CD4-positive, alpha-beta T cell treated with Interferon alpha-2 for 1 hour (primary cell): ENCODE measurements at places on chromosomes 7 and 10.
A peak's percentile ranks its signal among the peaks of the same experiment; 100 is the strongest.

- no peak for DNase-seq
These were observed 2.4 kb downstream of the SORBS1 start for GRCh38 chr10:95558593-95559320.

GRCh38 chr10:21340331-21340730 lies 185.2 kb downstream of the SKIDA1 start:
- DNase-seq = no peak

DNA sequence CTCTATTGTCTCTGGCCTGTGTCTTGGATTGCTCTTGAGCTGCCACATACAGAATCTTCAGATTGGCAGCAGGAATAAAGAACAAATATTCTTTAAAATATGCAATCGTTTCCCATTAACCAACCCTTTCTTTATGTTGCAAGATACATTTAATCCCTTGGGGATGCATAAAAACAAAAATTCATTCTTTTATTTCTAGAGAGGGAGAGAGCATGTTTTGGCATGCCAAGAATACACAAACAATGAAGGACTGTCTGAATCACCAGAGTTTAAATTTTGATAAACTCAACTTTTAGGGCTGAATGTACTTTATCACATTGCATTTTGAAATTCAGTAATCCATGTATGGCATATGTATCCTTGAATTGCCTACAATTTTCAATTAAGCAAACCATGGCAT lies 154.3 kb upstream of the SEMA3D start:
- no peak for DNase-seq

DNA sequence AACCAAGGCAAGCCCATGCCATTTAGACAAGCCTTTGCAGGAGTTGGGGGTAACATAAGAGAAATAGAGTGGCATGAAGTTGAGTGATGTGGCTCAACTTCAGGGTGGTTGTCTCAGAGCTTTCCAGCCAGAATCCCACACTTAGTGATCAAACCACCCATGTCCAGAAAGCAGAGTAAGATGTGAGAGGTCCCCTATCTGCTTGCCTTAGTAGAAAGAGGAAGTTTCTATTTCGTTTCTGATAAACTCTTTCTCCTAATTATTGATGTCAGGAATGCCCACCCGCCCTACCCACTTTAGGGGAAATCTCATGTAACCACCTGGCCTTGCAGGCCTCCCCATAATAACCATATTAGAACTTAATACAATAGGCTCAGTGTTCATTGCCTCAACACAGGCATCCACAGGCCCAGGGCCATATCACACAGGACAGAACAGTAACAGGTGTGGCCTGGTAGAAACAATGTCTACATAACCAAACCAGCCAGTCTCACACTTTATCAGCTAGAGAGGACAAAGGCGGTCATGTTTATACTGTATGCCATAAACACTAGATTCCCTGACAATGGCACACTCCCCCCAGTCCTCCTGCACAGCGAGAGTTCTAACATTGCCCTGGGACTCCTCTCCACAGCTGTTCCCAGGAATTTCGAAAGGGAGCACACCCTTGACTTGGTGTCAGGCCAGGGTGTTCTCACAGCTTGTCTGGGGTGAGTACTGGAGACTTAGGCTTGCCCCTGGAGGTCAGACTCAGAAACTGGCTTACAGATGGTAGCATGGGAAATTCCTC lies 364.4 kb downstream of the CXCL12 start:
- DNase-seq = no peak

- no peak for DNase-seq
These were observed 9.5 kb downstream of the STK32C start for GRCh38 chr10:132298038-132298881.

DNA sequence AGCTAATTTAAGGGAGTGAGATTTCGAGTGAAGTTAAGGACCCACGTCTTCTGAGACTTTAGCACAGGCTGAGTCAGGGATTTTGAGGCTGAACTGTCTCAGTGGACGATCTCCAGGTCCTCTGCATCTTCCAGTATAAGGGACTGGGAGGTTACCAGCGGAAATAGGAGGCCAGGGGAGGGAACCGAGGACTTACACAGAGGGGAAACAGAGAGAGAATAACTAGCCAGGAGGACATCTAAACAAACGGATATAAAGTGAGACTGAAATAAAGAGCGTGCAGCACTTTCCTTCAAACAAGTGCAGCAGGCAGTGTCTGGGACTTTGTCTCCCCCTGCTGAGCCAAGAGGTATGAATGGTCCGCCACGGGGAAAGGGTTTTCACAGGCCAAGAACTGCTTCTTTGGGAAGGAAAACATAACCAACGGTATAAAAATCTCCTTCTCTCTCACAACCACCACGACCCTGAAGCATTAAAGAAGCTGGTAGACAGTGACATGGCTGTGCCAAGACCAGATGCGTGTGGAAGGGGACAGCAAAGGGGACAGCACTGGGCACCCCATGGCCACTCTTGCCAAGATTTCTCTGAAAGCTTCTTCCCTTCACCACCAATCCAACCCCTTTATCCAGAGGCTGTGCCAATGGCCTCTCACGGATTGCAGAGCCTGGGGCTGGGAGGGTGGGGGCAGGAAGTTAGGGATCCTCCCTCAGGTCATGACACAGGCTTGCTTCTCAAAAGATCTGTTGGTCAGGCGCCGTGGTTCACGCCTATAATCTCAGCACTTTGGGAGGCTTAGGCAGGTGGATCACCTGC lies 72.0 kb downstream of the SLC37A3 start:
- peak; percentile 53 for DNase-seq

- DNase-seq = no peak
These were observed 137.6 kb downstream of the RAMP3 start for GRCh38 chr7:45295222-45295621.

GRCh38 chr7:78521961-78522360 lies 723.4 kb downstream of the PHTF2 start:
- no peak for DNase-seq

GRCh38 chr10:83214136-83214535 lies 925.2 kb upstream of the GHITM start:
- no peak for DNase-seq

DNA sequence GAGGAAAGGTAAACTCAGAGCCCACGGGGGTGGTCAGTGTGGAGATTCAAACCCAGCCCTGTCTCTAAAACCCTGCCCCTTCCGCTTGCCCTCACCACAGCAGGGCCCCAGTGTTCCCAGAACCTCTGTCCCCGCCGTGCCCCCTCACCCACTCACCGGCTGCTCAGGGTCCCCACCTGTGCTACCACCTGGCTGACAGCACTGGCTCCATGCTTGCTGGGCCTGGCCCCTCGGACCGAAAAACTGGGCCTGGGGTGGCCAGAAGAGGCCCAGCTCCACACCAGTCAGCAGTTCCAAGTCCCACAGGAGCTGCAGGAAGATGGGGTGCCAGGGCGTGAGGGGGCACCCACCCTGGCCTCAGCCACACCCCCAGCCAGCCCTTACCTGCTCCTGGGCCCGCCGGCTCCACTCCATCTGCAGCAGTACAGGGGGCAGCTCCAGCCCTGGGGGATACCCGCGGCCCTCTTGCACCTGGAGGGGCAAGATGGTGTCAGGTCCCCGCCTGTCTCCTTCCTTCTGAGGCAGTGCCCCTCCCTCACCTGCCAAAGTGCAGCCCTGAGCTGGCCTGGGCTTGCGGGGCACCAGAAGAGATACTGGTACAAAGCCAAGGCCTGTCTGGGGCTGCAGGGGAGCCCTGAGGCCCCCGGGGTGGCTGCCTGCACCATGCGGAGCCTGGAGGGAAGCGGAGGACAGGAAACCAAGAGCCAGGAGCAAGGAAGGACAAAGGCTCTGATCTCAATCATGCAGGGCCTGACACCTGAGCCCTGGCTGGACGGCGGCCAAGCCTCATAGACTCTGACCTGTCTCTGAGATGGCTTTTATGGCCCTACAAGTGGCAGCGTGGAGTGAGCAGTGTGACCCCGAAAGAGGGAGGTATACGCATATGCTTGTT lies 11.7 kb downstream of the ATP6V1F start:
- DNase-seq = no peak

DNA sequence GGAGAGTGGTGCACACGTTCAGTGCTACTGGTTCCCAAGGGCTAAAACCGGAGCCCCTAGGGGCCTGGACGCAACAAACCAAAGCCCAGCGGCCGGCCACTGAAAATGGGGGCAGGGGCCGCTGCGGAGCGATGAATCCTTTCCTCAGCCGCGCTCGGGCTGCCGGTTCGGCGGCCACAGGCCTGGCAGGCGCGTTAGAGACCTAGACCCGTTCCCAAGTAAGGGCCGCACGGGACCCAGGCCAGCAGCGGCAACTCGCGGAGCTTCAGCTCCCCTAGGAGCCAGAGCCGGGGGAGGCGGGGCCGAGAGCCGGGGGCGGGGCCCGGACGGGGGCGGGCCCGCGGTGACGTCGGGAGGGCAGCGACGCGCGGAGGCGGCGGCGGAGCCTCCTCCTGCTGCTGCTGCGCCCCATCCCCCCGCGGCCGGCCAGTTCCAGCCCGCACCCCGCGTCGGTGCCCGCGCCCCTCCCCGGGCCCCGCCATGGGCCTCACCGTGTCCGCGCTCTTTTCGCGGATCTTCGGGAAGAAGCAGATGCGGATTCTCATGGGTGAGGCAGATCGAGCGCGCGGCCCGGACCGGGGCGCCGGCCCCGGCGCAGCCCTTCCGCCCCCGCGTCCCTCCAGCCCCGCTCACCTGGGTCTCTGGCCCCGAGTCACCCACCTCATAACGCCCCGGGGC lies at the start of gene ARF5:
TSS of gene ARF5 (plus strand) at position 393 of the 678 bp plus-strand sequence. CDS start at position 481, 88 bp downstream.
- peak; percentile 88 for DNase-seq

DNA sequence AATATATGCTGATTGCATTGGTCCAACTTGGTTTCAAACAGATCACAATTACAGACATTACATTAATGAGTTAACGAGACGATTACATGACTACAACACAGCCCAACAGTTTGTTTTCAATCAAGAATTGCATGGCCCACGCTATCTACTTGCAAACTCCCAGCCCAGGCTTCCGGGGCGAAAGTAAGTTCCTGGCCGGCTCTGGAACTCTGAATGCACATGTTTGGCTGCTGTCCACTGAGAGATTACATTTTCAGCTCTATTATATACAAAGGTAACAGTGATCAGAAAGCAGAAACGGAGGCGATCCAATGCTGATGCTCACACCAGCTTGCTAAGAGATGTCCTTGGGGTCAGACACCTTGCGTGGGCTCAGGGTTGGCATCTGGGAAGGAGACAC lies 206.3 kb downstream of the FANK1 start:
- DNase-seq = no peak

- no peak for DNase-seq
These were observed 15.3 kb downstream of the GPRIN2 start for GRCh38 chr10:46541017-46541661.

- no peak for DNase-seq
These were observed 1340.9 kb downstream of the XPNPEP1 start for GRCh38 chr10:108582387-108582786.

- no peak for DNase-seq
These were observed 41.6 kb upstream of the CAMK2B start for GRCh38 chr7:44366986-44367385.

- no peak for DNase-seq
These were observed 1.4 kb downstream of the GCK start for GRCh38 chr7:44187636-44188416.

- DNase-seq = no peak
These were observed 148.4 kb upstream of the KAT6B start for GRCh38 chr10:74677951-74678350.

DNA sequence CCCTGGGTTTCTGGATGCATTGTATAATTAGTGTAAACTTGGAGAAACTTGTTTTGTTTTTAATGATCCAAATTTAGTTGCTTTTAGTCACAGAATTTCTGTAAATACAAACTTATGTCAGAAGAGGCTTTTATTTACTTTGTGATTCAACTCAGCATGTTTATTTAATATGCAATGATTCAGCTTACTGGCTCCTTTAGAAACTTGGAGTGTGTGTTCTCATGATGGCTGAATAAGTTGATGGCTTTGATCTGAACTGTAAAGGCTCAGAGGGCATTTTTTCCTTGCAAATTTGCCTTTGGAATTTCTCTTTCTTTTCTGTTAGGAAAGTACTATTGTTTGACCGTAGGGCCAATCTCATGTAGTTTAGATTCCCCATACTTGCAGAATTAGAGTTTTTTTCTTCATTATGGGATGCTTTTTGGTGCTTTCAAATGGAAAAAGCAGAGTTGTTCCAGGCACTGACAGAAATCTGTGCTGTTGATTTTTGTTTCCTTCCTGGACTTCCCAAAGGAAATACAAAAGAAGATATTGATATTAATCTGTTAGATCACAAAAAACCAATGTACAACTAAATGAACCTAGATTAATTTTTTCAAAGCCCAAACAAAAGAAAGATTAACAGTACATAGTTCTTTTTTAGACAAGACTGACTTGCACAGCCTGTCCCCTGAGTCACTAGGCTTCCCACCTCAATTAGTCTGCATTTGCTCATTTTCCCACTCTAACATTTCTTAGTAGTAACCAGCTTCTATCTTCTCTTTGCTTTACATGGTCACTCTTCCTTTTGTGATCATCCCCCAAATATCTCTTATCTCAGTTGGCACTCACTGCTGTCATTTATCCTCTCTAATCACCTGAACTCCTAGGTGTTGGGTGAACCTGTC lies 96.8 kb upstream of the AGR3 start:
- DNase-seq = no peak

- no peak for DNase-seq
These were observed 854 bp downstream of the MTG1 start for GRCh38 chr10:133394801-133395221.

DNA sequence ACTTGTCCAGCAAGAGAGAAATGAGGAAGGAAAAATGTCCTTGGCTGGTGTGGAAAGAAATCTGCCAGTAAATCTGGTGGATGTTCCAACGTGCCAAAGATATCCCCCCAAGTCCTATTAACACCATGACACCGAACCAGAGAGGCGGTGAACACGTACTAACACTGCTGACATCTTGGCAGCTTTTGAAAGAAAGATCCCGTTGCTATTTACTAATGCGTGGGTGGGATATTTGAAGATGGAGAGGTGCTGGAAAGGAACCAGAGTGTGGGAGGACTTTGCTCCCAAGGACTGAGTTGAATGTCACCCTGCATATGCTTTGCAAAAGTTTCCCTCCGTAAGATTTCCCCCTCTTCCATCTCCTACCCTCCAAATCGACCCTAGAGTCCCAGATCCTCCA lies 7.9 kb downstream of the CCDC3 start:
- DNase-seq = no peak

GRCh38 chr10:133276100-133276434 lies 601 bp downstream of the ADAM8 start:
- DNase-seq = no peak

GRCh38 chr10:98384531-98385133 lies 30.4 kb downstream of the PYROXD2 start:
- DNase-seq = no peak

DNA sequence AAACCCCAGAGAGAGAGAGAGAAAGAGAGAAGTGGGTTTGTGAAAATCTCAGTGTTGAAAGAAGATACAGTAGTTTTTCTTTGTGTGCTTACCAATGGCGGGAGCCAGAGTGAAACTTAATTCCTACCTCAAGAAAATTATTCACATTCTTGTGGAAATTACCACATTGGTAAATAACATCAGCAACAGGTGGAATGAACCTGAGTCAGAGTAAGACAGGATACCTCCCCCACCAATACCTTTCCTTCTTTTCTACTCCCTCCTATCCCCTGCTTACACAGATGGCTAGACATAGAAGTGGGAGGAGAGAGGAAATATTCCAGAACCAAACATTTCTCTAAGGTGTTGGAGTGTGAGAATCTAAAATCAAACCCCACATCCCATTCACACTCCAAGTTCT lies 793.9 kb downstream of the SORCS3 start:
- no peak for DNase-seq

GRCh38 chr10:14772399-14772798 lies 2.3 kb downstream of the FAM107B start:
- no peak for DNase-seq

- no peak for DNase-seq
These were observed 12.3 kb downstream of the KCTD7 start for GRCh38 chr7:66640802-66641525.

GRCh38 chr10:129882291-129883010 lies 81.6 kb downstream of the EBF3 start:
- DNase-seq = no peak

GRCh38 chr10:58765910-58766309 lies 253.2 kb downstream of the BICC1 start:
- no peak for DNase-seq
